Tongue (tissue), 3 donors: ENCODE measurements at places on chromosomes 3 and 15.
A peak's percentile ranks its signal among the peaks of the same experiment; 100 is the strongest.

GRCh38 chr15:70271422-70272088 lies 173.8 kb upstream of the TLE3 start:
- no peak for DNase-seq

- DNase-seq: peak; percentile 26
Measured at GRCh38 chr3:100063929-100064461, 50.3 kb downstream of the FILIP1L start.

DNA sequence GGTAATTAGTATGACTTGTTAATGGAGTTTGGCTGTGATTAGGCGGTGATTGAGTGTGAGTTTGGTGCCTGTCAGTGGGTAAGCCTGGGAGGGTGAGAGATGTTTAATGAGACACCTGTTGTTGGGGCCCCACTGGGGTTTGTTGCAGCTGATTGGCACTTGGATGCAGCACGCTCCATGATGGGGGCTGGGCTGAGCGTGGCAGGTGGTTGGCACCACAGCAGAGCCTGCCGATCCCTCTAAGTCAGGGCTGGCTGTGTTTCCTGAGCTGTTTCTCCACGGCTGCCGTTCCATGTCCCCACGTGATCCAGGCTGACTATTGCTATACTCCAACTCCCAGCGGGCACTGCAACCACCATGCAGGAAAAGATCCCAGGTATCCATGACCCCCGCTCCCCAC lies 93.5 kb upstream of the ARRDC4 start:
- DNase-seq: peak; percentile 81

- no peak for DNase-seq
Measured at GRCh38 chr3:147427746-147428145, 18.6 kb downstream of the ZIC1 start.

GRCh38 chr15:67918205-67918861 lies 78.5 kb upstream of the RNU6-1 start:
- DNase-seq: no peak

DNA sequence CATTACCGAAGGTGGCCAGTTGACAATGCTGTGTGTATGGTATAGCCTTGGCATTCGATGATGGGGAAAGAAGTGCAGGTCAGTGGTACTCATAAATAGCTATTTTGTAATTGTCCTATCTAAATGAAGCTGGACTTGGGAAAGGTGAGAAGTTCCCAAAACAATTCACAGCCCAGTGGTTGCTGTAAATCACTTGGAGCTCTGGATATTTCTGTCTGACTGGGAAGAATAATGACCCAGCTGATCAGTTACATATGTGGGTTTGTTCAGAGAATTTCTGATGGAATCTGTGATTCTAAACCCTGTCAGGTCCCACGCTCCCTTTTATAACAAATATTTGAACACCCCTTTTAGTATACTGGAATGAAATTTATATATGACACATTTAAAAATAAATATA lies 133.9 kb upstream of the PFN2 start:
- DNase-seq: no peak

GRCh38 chr15:70159001-70159712 lies 61.4 kb upstream of the TLE3 start:
- DNase-seq: no peak

DNA sequence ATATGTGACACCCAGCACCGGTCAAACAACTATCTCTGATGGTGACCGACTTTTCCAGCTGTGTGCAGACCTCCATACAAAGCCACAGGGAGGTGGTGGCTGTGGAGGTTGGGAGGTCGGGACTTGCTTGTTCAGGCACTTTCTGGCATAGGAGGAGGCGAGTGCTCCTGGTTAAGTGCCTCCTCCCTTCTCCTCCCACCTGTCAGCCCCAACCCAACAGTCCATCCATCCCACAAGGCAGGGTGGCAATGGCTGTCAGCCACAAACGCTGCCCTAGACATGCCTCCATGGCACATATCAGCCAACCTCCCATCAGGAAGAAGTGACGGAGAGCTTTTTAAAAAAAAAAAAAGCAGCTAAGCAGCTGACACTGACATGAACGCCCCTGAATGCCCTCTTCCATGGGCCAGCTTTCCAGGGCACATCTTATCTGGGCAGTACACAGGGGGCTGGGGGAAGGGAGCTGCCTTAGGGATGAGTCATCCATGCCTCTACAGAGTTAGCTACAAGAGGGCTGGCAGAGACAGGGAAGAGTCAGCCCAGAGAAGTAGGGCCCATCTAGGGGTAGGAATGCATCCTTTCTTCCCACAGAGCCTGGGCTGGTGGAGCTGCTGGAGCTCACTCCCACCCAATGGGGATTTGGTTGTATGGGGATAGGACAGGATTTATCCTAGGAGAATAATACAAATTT lies 41.2 kb downstream of the CCDC12 start:
- peak; percentile 94 for DNase-seq

GRCh38 chr3:126340943-126341754 lies 16.1 kb downstream of the KLF15 start:
- no peak for DNase-seq

GRCh38 chr15:83462953-83463433 lies 15.9 kb downstream of the SH3GL3 start:
- DNase-seq: no peak

- DNase-seq: no peak
Measured at GRCh38 chr3:94362393-94362792, 299.5 kb downstream of the NSUN3 start.

- DNase-seq: peak; percentile 85
Measured at GRCh38 chr3:54951405-54951804, 23.5 kb upstream of the LRTM1 start.
